AG10803 (cell line): ENCODE measurements at places on chromosomes 16 and 17.

GRCh38 chr17:80115159-80115558 is 13.8 kb downstream of the GAA start:
- DNase-seq: no peak

DNA sequence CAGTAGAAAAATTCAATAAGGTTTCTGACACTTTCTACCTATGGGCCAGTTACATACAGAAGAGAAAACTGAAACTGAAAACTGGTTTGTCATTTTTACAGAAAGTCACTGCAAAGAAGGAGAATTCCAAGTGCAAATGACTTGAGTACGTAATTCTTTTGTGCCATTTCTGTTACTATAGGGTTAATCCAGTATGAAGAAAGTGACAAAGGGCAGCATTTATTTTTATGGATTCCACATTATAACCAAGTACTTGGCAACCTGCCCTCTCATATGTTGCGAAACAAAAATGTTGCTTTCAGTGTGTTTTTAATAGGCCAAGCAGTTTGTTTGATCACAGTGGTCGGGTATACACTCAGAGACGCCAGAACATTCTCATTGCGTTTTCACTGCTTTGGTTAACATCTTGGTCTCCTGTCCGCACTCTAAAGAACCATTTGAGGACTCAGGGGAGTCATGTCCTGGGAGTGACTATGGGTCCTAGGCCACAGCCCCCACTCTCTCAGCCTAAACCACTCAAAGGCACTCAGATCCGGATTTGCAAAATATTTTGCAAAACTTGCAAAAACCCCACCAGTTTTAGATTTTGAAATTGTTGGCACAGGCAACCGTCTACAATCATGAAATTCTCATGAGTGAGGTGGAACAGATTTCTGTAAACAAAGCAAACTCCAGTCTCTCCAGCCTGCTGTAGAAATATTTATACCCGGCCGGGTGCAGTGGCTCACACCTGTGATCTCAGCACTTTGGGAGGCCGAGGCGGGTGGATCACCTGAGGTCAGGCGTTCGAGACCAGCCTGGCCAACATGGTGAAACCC is 15.4 kb upstream of the HELZ start:
- peak; percentile 86 for DNase-seq

DNA sequence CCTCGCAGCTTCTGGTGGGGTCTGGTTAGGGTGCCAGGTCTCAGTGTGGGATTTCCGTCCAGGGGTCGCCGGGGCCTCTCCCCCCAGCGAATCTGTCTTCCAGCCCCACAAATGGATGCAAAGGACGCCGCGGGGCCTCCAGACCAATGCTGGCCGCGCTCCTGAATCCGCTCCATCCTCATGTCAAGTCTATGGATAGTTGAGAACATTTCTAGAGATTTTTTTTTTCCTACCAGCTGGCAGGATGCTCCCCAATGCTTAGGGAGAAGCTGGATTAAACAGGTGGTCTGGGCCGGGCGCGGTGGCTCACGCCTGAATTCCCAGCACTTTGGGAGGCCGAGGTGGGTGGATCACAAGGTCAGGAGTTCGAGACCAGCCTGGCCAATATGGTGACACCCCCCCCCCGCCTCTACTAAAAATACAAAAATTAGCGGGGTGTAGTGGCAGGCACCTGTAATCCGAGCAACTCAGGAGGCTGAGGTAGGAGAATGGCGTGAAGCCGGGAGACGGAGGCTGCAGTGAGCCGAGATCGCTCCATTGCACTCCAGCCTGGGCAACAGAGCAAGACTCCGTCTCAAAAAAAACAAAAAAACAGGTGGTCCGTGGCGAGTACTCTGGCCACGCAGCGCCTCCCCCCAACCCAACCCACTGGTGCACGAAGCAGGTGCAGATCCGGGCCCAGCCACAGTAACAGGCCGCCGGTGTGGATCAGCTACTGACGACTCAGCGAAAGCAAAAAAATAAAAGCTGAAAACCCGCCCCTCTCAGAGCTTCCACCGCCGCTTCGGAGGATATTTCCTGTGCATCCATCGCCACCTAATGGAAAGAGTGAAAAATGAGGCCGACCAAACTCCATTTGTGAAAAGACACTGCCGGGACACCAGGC is 1.1 kb upstream of the NXN start:
- peak; percentile 80 for DNase-seq

GRCh38 chr17:81349397-81350319 is 45.6 kb upstream of the BAHCC1 start:
- DNase-seq: no peak
